SK-N-SH treated with all-trans-retinoic acid at 6 μM for 48 hours (cell line): ENCODE measurements at places on chromosomes 4 and X.

GRCh38 chr4:74793757-74794381 is 454 bp downstream of the BTC start:
- peak; percentile 75 for ATAC-seq

DNA sequence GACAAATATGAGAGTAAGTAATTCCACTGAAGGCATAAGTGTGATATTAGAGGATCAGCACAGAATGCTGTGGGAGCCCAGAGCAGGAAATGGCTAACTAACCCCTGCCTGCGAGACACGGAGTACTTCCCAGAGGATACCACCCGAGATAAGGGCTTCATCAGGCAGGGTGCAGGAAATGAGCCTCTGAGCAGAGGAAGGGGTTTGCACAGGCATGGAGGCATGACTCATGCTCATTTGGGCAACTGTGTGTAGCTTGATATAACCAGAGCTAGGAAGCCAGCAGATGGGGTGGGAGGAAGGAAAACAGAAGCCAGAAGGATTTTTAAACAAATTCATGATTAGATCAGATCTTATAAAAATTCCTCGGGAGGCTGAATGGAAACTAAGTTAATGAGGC is 70.0 kb upstream of the TSPAN5 start:
- ATAC-seq: peak; percentile 90

DNA sequence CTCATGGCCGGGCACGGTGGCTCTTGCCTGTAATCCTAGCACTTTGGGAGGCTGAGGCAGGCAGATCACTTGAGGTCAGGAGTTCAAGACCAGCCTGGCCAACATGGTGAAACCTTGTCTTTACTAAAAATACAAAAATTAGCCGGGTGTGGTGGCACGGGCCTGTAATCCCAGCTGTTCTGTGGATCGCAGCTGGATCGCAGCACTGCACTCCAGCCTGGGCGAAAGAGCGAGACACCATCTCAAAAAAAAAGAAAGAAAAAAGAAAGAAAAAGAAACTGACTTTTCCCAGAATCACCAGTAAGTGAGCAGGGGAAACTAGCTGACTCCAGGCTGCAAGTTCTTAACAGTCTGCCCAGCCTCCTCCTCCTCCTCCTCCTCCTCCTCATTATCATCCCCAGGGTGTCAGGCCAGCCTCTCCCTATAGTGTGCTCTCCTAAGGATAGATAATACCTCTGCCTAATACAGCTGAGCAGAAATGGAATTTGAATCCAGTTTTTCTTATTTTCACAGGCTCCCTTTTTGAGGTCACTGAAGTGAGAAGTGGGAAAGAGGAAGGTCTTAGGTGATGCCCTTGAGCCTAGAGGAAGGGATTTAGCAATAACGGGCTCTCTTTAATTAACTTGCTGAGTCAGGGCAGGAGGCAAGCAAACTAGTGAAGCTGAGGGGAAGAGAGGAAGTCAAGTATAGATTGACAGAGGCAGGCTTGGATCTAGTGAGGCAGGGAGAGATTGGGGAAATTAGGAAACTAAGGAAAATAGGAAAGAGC is 11.8 kb upstream of the ELF2 start:
- no peak for ATAC-seq

DNA sequence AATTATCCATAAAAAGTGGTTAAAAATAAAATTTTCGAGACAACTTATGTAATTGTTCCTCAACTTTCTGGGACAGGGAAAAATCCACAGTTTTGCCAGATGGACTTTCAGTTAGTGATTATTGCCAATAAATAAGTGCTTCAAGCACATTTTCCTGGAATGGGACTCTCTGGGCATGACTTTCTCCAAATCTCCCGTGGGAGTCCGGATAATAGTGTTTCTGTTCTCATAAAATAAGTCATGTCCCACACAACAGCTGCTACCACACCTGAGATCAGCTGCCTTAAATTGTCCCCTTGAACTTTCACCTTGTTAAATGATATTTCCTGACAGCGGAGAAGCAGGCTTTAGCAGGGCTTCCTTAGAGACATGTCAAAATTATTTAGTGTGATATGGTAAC is 133.4 kb upstream of the NAP1L5 start:
- ATAC-seq: no peak

GRCh38 chrX:36160081-36160480 is 240.5 kb downstream of the CFAP47 start:
- no peak for ATAC-seq

DNA sequence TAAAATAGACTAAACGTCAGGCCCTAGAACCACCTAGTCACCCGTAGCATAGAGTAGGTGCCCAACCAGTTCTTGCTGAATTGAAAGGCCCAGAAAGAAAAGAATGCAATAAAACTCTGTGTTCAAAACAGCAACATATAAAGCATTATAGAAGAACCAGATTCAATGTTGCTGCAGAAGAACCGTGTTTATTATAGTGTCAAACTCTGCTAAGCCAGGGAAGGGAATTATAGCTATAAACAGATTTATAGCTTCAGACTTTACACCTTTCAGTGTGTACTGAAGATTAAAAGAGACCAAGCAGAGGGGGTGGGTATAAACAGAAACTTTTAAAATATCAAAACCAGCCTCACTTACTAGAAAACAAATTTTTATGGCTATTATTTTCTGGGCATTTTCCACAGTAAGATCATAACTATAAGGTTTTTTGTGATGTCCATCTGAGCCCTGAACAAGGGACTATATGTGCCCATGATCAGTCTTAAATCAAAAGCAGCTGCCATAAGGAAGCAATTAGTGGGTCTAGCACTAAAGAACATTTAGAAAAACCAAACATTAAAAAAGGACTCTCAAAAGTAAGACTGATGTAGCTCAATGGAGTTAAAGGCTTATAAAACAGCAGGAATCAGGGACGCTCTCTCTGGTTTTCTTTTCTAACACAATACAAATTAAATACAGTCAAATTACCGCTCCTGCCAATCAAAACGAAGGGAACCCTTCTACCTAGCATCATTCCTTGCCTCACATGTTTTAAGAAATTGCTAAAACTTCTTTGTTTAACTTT is 219.7 kb upstream of the ETNPPL start:
- ATAC-seq: no peak

DNA sequence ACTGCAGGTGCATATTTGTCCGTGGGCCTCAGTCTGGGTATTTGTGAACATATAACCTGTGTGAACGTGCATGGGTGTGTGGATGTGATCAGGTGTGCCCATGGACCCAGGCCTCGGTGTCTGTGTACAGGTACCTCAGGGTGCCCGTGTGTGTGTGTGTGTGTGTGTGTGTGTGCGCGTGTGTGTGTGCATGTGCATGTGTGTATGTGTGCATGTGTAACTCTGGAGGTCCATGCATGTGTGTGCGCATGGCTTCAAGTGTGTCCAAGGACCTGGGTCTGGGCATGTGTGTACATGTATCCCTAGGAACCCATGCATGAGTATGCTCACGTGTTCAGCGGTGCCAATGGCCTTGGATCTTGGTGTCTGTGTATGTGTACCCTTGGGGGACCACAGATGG is 15.8 kb downstream of the FTSJ1 start:
- ATAC-seq: no peak

GRCh38 chr4:74319470-74319869 is 11.2 kb downstream of the EPGN start:
- ATAC-seq: peak; percentile 23; the same call in 1 of the 3 replicates

- ATAC-seq: no peak
Observed at GRCh38 chr4:123921339-123921738, 524.7 kb downstream of the SPRY1 start.
